Caco-2 (cell line): ENCODE measurements at places on chromosomes 6 and 20.

GRCh38 chr6:117451671-117452070 lies 25.9 kb upstream of the ROS1 start:
- no peak for DNase-seq

DNA sequence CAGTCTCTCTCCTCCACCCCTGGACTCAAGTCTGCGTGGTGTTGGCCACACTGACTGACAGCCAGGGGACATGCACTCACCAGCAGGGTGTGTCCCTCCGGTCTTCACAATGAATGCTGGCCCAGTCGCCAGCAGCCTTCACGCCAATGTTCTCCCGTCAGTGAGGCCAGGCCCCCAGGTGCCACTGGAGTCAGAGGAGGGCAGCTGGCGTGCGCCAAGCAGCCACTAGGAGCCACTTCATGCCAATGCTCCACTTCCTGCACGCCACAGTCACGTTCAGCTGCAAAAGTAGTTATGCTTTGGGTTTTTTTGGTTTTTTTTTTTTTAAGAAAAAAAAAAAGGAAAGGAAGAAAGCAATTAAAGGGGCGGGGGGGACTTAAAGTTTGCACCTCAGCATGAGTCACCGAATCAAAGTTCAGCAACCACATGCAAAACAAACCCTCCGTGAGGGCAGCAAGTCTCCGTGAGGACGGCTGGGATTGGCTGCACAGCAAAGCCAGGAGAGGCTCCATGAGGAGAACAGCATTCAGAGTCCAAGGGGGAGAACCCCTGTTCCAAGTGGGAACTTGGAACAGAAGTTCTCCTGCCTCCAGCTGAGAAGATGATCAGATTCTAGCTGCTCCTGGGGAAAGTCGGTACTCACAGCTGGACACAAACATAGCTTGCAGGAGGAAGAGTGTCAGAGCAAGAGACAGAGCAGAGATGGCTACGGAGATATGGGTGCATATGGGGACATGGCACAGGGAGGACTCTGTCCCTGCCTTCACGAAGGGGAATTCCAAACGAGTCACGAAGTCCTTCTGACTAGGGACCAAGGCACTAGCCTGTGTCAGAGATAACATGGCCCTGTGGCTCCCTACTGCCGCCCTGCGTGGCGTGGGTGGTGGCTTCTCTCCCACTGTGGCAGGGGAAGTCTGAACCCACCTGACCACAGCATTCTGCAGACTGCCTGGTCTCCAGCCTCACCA lies at the start of gene ZC3H12D:
Gene ZC3H12D (minus strand): TSS at position 282 of the 968 bp plus-strand sequence. CDS start 10,471 bp downstream, outside the sequence.
- peak; percentile 83 for DNase-seq

GRCh38 chr20:37246736-37247135 lies 14.9 kb downstream of the GHRH start:
- no peak for DNase-seq

DNA sequence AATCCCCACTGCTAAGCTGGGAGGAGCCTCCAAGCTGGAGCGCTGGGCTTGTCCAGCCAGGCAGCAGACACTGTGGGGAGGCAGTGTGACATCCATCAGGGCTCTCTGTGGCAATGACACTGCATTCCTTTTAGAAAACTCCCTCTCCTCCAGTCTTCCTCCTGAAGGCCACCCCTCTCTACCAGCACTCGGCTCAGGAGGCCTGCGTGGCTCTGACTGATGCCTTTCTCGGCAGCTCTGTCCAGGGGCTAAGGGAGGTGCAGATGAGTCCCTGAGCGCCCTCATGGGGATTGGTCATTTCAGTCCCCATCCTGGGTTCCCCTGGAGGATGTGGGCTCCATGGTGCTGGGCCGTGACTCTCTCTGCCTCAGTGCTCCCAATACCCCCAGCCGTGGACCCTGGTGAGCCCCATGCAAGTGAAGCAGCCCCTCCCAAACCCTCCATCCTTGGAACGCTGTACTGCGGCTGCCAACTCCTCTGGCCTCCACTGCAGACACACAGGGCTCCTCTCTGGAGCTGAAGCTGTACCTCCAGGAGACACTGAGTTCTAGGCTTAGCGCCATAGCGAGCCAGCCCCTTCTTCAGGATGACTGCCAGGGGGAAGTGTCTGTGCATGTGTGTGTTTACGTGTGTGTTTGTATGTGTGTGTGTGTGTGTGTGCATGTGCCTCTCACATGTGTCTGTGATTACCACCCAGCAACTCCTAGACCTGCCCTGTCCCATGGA lies 209.6 kb downstream of the ERMARD start:
- DNase-seq, result no peak

- no peak for DNase-seq
Measured at GRCh38 chr20:11796026-11796425, 121.7 kb upstream of the BTBD3 start.

DNA sequence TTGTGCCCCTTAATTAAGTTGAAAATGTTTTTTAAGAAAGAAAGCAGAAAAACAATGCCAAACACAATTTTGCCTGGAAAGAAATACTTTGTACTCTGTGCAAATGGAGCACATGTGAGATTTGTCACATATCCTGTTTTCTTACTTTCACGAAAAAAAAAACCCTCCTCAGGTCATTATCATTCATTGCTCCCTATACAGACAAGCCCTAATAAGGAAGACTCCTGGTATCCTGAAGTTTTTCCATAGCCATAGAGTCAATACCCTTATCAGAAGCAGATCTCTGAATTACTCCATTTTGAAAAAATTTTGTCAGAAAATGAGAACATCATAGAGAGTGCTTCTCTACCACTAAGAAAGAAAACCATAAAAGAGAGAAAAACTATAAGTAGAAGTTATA lies 14.0 kb upstream of the NT5E start:
- no peak for DNase-seq

- DNase-seq, result no peak
Measured at GRCh38 chr6:22334778-22335177, 37.9 kb upstream of the PRL start.

GRCh38 chr6:90284236-90285041 lies 12.2 kb downstream of the BACH2 start:
- DNase-seq, result no peak

GRCh38 chr6:14763616-14764015 lies 482.3 kb upstream of the JARID2 start:
- DNase-seq, result no peak

GRCh38 chr6:17971128-17972073 lies 16.0 kb downstream of the KIF13A start:
- DNase-seq, result no peak

DNA sequence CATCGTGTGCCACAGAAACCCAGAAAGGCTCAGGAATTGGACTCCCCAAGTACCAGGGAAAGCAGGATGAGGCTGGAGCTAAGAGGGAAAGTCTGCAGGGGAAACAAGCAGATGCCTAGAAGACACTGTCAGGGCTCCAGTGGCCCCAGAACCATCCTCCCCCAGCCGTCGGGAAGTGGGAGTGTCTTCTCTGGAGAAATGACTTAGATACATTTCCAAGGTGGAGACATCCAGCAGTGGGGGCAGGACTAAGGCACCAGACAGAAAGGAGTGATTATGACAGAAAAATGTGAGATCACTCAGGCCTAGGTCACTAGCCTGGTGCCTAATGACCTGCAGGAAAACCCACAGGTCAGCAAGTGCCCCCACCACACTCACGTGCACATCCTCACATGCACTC lies 36.0 kb upstream of the VSX1 start:
- DNase-seq, result no peak

- no peak for DNase-seq
Measured at GRCh38 chr20:635893-636338, 17.1 kb downstream of the SRXN1 start.

- no peak for DNase-seq
Measured at GRCh38 chr6:37230104-37230503, 27.5 kb upstream of the TBC1D22B start.

DNA sequence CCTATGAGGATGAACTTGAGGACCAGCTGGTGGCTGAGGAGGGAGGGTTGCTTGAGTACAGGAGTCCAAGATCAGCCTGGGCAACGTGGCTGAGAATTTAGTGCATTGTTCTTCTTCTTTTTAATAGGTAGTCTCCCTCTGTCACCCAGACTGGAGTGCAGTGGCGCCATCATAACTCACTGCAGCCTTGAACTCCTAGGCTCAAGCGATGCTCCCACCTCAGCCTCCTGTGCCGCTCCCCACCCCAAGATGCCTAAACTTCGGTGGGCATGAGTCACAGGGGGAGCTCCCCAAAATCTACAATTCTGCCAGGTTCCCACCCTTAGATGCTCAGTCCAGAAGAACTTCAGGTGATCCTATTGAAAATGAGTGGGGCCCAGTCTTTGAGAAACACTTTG lies 21.4 kb downstream of the FAM50B start:
- DNase-seq, result no peak

- no peak for DNase-seq
Measured at GRCh38 chr6:67450641-67451040, 1184.4 kb upstream of the ADGRB3 start.

- no peak for DNase-seq
Measured at GRCh38 chr6:145497006-145497405, 238.3 kb downstream of the EPM2A start.

DNA sequence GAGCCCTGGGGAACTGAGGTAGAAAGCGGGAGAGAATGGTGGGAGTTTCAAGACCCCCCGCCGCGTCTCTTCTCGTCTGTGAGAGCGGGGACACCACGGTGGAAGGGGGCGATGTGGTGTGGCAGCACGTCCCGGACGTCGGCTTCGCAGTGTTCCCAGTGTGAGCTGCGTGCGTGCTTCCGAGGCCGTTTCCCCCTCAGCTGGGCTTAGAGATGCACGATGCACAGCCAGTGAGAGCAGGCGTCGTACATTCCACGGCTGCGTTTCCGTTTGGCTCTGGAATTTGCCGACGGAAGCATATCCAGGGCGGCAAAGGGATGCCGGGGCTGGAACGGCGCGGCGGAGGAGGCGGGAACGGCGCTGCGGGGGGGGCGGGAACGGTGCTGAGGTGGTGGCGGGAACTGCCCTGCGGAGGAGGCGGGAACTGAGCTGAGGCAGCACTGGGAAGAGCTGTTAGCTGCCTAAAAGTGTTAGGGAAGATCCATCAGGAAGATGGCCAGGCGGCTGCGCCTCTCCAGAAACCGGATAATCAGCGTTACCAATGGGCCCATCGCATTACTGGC lies 37.7 kb downstream of the KIF25 start:
- peak; percentile 80 for DNase-seq

GRCh38 chr20:3667434-3668037 lies 4.3 kb upstream of the GFRA4 start:
- DNase-seq, result no peak

- DNase-seq, result no peak
Measured at GRCh38 chr20:58965270-58966064, 15.6 kb upstream of the NELFCD start.

GRCh38 chr20:20426655-20426907 lies 58.7 kb downstream of the INSM1 start:
- no peak for DNase-seq

DNA sequence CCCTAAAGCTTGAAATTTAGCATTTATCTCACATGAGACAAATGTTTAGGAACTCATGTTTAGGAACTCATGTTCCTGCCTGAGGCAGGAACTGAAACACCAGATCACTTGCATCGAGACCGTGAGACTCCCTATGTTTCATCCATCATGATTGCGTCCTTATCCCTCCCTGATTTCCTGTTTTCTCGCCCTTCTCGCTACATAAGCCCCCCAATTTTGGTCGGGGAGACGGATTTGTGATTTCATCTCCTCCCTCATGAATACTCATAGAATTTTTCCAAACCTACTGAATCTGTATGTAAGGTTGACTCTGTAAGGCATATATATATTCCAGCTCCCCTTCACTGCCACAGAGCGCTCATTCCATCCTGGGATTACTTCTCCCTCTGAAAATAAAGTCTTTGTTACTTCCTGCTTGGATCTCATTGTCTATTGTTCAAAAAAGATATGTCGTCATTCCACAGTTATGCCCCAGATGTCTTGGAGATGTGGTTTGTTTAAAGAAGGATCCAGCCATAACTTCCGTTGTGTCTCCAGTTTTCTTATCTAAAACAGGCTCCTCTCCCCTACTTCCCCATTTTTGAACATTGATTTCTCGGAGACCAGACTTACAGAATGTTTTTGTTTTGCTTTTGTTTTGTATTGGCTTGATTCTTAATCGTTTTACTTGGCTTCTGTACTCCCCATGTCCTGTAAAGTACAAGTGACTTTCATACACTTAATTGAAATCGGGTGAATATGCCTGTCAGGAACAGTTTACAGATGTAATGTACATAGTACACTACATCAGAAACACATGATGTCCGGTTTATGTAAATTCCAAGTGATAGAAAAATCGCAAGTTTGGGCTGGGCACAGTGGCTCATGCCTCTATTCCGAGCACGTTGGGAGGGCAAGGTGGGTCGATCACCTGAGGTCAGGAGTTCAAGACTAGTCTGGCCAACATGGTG lies 118.7 kb downstream of the HFE start:
- DNase-seq, result no peak

DNA sequence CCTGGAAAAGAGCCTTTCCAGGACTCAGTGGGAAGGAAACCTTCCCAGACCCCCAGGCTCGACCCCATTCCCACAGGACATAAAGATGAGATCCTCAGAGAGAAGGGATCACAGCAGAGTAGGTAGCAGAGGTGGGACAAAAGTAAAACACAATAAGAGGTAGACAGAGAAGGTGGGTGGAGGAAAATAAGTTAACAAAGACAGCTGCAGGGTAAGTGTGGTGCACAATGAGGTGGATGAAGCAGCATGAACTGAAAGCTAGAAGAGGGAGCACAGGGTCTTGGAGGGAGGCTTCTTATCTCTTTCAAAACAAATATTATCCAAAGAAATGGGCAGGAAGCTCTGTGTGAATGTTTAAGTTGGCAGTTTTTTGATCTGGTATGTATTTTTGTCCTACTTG lies 14.0 kb upstream of the MAP7 start:
- DNase-seq, result no peak

DNA sequence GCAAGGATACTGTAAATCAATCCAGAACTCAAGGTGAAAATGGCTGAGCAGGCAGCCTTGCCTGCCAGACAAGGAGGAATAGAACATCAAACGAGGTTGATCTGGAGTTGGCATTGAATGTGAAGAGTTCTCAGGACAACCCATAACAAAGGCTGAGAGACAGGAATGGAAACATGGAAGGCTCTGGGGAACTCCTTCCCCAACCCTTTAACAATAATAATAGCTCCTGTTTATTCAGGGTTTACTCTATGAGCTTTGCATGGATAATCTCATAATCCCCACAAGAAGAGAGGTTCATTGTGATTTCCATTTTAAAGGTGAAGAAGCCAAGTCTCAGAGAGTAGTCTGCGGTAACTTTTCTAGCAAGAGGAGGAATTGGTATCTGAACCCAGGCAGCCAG lies 151.7 kb downstream of the SOD2 start:
- DNase-seq, result no peak
